ENCODE measurements at places on chromosomes 3 and 15.

DNA sequence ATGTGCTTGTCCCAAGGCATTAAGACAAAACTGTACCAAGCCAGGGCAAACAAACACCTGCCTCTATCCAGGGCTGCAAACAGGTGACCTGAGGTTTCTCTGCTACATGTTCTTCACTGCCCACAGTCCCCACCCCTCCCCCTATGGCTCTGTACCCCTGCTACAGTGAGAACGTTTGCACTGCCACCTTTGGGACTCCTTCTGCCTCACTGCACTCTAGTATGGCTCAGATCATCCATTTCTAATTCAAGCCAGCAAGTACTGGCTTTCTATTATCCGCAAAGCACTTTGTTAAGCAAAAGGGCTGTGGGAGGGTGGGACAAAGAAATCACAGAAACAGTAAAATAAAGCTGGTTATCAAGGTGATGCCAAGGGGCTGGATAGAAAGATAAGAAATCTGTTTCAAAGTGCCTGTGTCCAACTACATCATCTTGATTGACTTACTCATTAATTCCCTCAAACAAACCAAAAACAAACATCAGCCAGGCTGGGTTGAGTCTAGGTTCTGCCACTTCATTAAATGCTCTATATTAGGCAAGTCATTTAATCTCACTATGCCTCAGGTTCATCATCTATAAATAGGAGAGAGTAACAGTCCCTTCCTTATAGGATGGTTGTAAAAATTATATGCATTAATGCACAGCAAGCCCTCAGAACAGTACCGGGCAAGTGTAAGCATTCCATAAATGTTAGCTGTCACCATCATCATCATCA, 95.3 kb downstream of the PDZRN3 start:
- DNase-seq: no peak

DNA sequence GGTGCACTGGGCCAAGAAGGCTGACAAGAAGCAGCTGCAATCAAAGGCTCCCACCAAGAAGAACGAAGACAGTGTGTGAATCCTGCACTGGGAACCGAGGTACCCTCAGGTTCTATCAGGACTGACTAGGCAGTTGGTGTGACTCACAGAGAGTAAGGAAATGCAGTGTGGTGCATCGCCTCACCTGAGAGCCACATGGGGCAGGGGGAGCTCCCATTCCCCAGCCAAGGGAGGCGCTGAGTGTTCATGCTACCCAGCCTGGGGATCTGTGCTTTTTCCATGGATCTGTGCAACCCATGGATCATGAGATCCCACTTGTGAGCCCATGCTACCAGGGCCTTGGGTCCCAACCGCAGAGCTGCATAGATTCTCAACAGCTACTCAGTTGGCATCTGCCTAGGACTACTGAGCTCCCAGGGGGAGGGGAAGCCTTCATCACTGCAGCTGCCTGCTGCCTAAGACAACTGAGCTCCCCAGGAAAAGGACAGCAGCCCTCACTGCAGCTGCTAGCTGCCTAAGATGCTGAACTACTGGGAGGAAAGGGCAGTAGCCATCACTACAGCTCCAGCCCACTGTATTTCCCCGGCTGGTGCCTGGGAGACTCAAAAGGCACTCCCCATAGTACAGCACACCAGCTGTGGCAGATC, 6.9 kb upstream of the PLSCR2 start:
- no peak for DNase-seq

DNA sequence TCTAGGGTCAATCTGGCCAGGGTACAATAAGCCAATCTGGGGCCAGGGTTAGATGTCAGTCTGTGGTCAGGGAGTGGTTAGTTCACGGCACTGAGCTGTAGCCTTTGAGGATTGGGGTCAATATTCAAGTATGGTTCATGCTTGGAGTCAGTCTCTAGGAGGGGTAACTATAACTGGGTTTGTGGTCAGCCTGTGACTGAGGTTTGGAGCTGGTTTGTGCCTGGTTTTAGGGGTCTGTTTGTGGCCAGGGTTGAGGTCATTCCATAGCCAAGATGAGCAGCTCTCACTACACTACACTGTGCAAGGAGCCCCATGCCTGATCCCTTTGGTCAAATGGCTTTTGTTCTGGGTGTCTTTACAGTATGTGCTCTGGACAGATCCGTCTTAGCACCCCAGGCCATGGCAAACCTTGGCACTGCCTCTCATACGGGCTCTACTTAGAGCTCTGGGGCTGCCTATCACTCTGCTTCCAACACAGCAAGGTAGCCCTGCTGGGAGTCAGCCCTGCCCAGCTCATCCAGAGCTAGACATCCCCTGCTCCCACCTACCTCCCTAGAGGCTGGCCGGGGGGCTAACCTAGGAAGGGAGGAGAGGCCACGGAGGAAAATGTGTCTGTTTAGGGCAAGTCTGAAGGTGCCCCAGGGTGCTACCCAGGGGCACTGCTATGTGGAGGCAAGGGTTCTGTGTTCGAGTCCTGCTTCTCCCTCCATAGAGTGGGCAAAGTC, 63.3 kb upstream of the CORO2B start:
- DNase-seq: no peak

DNA sequence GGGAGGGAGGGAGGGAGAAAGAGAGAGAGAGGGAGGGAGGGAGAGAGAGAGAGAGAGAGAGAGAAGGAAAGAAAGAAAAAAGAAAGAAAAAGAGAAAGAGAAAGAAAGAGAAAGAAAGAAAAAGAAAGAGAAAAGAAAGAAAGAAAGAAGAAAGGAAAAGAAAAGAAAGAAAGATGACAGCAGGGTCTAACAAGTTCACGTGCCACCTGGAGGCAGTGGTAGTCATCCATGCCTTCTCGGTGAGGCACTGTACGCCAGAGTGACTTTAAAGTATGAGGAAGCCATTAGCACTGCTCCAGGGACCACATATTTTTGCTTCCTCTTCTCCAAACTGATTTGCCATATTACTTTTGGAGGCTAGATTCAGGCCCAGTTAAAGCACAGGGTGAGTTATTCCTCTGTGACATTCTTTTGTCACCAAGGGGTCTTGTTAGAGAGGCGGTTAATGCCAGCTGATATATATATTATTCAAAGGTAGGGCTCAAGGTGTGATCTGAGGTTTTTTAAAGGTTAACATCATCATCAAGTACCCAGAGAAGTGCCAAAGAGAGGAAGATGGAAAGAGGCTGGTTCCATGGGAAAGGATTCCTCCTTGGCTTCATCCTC, at the start of gene HTR3D:
Gene HTR3D, plus strand, starts transcription at position 556 of the 606 bp plus-strand sequence. Its CDS starts 0 bp downstream, at position 556.
- DNase-seq: no peak

DNA sequence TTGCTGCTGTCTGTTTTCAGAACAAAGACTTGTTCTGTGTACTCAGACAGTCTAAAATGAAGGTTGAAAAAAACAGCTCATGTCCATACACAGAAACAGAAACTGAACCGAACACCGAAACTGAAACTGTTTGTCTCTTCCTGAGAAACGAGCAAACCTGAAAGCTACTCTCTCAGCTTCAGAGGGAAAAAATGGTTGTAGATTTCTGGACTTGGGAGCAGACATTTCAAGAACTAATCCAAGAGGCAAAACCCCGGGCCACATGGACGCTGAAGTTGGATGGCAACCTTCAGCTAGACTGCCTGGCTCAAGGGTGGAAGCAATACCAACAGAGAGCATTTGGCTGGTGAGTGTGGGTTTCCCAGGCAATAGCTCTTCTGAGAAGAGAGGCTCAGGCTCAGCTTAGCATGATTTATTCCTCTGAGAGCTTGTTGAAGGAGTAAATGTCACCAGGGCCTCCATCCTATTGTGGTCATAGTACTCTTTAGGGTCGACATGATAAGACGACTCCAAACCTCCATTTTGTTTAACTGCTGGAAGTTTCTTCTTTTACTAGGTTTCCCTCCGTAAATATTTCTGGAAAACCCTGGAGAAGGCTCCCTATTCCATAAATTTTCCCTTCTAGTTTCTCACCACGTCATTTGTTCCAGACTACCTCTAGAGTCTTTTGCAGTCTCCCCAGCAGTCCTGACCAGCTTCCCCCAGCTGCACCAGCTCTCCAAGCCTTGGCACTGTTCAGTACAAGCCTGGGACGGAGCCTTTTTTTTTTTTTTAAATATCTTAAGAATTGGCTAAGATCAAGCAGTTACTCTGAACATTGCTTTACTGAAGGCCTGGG, at the start of gene RTP4:
Gene RTP4, plus strand, starts transcription at position 135 of the 838 bp plus-strand sequence. Its CDS starts 57 bp downstream, at position 192.
- DNase-seq: no peak

- DNase-seq: no peak
Measured at GRCh38 chr3:69540706-69541581, 155.1 kb upstream of the FRMD4B start.

DNA sequence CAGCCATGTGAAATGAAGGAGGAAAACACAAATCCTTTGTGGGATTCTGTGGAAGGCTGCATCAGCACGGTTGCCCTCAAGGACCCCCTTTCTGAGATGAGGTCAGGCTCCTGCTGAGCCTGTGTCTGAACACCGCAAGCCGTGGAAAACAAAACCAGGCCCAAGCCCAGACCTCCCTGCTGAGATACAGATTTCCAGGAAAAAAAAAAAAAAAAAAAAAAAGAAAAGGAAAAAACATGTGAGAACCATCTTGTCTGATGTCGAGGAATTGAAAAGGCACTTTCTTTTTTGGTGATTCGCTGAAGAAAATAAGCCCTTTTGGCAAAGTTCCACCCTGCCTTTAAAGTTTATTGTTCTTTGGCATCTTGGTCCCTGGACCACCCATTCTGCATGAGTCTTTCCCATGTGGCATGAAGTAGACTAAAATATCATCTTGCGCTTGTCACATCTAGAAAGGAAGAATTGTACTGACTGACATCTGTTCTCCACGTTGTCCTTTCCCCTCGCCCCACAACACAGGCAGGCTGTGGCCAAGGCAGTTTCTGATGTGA, 117.6 kb downstream of the CHST2 start:
- DNase-seq: no peak

DNA sequence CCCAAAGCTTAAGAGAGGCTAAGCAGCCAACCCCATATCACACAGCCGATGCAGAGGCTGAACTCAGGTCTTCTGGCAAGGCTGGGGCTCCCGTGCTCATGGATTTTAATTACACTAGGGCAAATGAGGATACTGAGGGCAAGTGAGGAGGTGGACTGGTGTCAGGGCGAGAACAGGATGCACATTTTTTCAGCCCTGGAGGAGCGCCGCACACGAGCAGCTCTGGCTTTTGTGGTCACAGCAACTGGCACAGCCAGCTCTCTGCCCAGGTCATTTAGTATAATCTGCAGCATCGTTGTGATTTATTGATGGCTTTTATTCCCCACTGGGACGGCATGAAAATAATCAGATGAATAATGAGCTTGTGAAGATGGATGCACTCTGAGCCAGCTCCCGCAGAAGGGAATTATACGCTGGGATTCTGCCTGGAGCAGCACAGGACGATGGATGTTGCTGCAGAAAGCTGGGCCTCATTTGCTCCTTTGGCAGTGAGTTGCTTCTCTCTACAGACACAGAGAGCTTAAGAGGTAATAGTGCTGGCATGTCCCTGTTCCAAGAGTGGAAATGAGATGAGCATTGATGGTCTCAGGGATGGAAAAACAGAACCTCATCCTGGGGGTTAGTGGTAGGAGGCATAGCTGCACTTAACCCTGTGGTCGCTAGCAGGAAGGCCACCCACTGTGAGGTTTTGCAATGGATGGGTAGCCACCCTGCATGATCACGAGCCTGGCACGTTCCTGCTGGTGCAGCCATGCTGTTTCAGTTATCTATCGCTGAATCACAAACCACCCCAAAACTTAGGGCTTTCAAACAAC, 135.4 kb downstream of the UACA start:
- no peak for DNase-seq

GRCh38 chr3:14849638-14850230, 31.0 kb downstream of the FGD5 start:
- peak; percentile 12 for DNase-seq

GRCh38 chr3:42702066-42702951, at the start of gene HHATL:
TSS of gene HHATL (minus strand) at chr3:42702798. CDS start at chr3:42700826, 1,972 bp downstream.
- no peak for DNase-seq

- no peak for DNase-seq
Measured at GRCh38 chr15:70098153-70098460, 390 bp upstream of the TLE3 start.

GRCh38 chr15:48469681-48470080, 138.5 kb downstream of the DUT start:
- no peak for DNase-seq

DNA sequence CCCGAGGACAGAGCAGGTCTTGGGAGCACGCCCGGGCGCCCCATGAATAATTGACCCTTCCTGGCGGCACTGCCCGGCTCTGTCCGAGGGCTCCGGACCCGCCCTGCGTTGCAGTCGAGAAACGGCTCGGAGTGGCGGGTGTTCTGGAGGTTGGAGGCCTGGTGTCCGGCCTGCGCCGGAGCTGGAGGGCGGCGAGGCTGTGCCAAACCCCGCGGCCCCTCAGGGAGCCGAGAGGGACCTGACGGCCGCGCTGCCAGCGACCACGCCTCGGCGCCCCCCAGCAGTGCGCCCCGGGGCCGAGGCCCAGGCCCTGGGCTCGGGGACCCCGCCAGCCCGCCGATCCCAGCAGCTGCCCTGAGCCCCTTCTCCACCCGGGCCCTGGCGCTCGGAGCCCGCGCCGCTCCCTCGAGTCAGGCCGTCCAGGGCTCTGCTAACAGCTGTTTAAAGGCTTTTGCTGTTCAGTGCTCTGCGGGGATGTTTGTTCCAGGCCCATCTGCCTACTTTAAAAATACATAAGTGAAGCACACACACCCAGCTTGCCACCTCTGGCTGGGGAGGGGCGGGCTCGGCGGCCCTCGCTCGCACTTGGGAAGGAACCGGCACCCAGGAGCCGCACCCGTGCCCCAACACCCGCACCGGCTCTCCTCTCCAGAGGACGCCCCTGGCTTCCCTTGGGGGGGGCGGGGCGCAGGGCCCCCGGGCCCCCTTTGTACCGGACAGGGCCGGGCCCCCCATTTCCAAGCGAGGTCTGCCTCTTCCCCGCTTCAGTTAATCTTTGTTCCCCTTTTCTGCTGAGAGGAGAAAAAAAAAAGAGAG, 730 bp upstream of the ZNF710 start:
- peak; percentile 64 for DNase-seq

DNA sequence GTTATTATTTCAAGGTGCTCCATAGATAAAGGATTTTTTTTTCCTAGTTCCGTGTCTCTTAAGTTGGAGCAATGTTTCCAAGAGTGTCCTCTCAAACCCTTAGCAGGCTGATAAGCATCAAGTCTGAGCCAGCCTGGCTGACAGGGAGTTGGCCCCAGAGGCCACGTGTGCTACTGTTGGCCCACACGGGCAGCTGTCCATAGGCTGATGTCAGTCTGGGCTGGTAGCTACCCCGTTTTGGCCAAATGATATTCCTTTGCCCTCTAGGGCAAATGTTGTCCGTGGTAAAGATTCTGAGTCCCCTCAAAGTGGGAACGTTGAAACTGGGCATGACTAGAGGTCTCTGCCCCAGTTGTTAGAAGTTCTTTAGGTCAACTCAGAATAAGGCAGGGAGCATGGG, 99.4 kb downstream of the FLNB start:
- DNase-seq: no peak

- DNase-seq: no peak
Measured at GRCh38 chr15:61661791-61662190, 398.5 kb downstream of the VPS13C start.

GRCh38 chr15:31405200-31405920, 78.7 kb downstream of the KLF13 start:
- no peak for DNase-seq

DNA sequence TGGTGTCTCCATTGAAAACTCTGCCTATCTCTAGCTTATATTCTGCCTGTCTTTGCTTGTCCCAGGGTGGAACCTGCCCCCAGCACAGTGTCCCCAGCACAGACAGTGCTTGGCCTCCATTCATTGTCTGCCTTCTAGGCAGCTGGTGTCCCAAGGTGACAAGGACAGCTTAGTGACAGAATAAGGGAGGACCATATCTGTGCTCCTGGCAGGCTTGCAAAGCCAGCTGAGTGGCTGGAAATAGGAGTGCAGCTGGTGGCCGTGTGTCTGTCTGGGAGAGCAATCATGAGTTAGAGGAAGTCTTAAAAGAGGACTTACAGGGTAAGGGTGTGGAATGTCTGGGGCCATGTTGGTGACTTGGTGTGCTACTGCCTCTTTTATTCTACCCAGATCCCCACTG, 33.4 kb downstream of the SCN5A start:
- peak; percentile 15 for DNase-seq

Data from sciatic nerve (tissue), 2 donors.